HAP-1 (cell line): ENCODE measurements at places on chromosomes 13 and 19.

- no peak for DNase-seq
Measured at GRCh38 chr19:47523473-47523872, 8.6 kb upstream of the NAPA start.

- peak; percentile 70 for DNase-seq
Measured at GRCh38 chr13:39448834-39449233, 154.2 kb downstream of the LHFPL6 start.

DNA sequence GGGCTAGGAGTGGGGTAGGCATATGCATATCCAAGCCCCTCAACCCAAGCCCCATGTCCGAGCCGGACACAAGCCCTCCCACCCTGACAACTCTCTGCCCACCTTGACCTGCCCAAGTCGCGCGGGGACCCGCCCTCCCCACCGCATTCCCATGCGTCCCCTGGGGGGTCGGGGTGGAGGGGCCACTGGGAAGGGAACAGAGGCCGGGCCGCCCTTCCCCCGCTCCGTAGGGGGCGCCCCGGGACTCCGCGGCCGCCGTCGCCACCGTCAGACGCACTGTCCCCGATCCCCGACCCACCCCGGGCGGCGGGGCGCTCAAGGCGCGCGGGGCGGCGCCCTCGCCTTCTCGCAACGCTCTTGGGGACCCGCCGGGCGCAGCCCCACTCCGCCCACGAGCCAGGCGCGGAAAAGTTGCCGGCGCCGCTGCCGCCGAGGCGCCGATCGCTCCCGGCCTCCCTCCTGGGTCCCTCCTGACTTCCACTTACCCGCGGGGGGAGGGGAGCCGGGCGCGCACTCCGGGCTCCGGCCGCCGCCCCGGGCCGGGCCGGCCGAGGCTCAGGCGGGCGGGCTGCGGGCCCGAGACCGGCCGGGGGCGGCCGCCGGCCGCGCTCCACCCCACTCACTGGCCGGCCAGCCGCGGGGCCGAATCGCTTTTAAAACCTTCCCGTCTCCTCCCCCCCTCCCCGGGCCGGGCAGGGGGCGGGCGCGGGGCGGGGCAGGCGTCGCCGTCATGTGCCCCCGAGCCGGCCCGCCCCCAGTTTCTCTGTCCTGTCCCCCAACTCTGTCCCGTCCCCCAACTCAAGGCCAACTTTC is 34.4 kb upstream of the NANOS3 start:
- peak; percentile 49 for DNase-seq

- DNase-seq, result no peak
Measured at GRCh38 chr13:43773602-43774001, 13.2 kb downstream of the ENOX1 start.

GRCh38 chr13:25288966-25289365 is 1.7 kb upstream of the MTMR6 start:
- no peak for DNase-seq

DNA sequence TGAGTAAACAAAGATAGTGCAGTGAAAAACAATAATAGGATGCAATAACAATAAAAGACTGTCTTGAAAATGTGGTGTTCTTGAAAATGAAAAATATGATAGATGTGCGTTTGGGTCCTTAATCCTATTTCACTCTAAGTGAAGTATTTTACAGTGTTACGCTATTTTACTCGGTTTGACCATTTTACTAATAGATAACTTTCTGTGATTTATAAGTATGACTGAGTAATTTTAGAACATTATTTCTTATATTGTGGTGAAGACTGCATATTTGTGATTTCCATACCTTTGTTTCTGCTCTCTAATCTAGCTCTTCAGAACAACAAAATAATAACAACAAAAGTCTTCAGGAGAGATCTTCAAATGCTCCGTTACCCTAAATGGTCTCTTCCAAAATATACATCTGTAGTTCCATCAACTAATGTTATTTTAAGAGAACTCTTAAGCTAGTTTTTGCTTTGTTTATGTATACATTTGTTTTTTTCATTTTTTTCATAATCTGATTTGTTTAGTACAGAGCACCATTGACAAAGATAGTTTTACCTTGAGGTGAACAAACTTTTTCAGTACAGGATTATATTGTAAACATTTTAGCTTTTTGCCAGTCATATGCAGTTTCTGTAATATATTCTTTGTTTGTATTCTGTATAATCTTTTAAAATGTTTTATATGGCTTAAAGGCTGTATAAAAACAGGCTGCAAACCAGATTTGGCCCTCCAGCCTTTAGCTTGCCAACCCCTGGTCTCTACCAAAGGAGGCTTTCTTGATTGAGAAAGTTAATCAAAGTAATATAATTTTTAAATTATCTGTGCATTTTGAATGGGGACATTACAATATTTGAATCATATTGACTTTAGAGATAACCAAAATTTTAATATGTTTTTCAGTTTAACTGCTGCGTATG is 1572.7 kb upstream of the PRR20A start:
- no peak for DNase-seq

DNA sequence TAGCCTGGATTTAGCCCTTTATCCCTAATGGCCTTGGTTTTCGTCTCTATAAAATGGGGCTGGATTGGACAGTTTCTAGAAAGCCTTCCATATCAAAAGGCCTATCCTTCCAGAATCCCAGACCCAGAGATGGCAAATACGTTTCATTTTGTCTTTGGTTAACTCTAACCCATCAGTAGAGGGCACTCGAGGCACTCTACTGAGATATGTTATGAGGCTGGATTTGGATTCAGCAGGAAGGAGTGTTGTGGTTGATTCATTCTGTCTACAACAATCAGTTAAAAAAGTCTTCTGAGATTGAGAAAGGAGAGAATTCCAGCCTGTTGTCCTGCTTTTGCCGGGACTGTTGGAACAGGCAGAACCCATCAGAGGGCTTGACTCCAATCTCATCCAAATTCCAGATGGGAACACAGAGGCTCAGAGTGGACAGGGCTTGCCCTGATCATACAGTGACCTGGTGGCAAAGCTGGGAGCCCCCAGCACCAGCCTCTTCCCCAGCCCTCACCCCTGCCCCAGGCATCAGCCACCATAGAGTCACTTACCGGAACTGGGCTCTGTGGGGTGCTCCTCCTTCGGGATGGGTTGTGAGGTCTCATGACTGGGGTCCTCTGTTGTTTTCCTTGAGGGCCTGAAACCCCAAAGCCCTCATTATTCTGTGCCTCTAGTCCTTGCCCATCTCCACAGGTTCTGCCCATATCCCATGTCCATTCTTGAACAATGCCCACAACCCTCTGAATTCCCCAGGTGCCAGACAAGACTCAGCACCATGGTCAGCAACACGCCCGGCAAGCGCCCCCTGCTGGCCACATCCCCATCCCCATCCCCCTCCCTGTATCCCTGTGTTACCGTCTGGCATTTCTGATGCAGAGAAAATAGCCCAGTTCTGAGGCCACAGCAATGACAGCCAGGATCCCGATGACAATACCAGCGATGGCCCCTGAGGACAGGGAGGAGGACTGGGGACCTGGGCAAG is 12.3 kb upstream of the ZNF180 start:
- peak; percentile 83 for DNase-seq

GRCh38 chr13:94444826-94445225 is 34.7 kb downstream of the DCT start:
- DNase-seq, result no peak

DNA sequence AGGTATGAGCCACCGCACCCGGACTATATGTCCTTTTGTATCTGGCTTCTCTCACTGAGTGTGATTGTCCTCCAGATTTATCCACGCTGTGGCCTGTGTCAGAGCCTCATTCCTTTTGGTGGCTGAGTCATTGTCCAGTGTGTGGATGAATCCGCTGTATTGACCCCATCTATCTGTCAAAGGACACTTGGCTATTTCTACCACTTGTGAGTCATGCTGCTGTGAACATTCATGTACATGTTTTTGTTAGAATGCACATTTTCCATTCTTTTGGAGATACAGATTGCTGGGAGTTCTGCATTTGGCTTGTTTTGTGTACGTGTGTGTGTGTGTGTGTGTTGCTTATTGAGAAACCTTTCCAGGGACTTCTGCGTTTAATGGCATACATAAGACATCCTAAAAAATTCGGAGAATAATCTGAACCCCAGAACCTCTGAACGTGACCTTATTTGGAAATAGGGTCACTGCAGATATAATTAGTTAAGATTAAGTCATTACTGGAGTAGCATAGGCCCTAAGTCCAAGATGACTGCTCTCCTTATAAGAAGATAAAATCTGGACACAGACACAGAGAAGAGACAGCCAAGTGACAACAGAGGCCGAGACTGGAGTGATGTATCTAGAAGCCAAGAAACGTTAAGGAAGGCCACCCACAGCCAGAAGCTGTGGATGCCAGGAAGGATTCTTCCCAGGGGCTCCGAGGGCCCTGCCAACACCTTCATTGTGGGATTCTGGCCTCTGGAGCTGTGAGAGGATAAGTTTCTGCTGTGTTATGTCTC is 4.9 kb upstream of the GIPC3 start:
- DNase-seq, result no peak

- peak; percentile 8 for DNase-seq
Measured at GRCh38 chr13:41827507-41828213, 133.2 kb downstream of the VWA8 start.

- DNase-seq, result no peak
Measured at GRCh38 chr19:10514211-10515145, 2.8 kb downstream of the S1PR5 start.

GRCh38 chr13:102038787-102039186 is 363.1 kb downstream of the FGF14 start:
- no peak for DNase-seq

GRCh38 chr19:37572203-37572602 is 22.4 kb downstream of the ZNF571 start:
- no peak for DNase-seq

GRCh38 chr19:47028195-47028601 is 8.6 kb downstream of the NPAS1 start:
- no peak for DNase-seq

- DNase-seq, result no peak
Measured at GRCh38 chr13:37491661-37492060, 106.9 kb downstream of the POSTN start.

GRCh38 chr13:114313061-114313860 is 1.0 kb upstream of the CHAMP1 start:
- DNase-seq, result no peak

DNA sequence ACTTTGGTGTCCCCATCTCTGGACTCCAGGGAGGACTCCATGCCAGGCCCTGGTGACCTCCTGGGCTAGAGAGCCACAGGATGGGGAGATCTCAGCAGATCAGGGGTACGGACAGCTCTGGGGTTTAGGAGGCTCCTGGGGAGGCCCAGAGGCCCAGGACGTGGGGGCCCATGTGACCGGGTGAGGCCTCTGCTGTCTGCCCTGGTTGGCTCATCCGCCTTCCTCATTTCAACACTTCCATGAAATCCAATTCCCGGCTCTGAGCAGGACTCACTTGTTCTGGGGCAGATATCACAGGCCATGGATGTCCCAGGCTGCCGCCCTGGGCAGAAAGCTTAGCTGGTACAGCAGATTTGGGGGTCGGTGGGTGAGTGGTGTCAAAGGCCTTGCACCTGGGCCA is 1.1 kb upstream of the PRAM1 start:
- DNase-seq, result no peak

GRCh38 chr13:90618133-90618532 is 729.4 kb upstream of the MIR17HG start:
- no peak for DNase-seq

DNA sequence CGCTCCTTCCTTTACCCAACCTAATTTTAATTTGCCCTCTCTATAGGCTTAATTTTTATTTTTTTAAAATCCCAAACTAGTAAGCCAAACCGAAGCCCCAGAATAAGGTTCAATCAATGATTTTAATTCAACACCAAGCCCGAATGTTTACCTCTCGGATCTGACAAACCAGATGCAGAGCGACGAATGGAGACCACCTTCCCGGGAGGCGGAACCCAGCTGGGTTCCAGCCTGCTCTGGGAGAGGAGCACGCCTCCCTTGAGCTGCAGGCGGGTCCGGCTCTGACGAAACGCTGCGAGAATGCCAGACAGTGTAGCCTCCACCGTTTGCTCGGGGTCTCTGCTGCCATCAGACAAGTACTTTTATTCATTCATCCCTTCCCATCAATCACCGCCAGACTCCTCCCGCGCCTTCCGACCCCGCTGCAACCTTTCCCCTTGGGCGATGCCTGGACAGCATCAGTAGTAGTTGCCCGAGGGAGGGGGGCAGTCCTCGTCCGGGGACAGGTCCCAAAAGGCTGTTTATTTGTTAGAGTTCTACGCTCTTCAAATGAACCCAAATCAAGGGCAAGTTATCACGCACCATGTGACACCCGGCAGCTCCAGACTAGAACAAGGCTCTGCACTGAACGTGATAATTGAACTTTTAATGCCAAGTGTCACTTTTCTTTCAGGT is 752 bp upstream of the EDNRB start:
- DNase-seq, result no peak

GRCh38 chr13:84662491-84662890 is 780.2 kb upstream of the SLITRK1 start:
- DNase-seq, result no peak

- no peak for DNase-seq
Measured at GRCh38 chr13:113740286-113740556, 18.8 kb upstream of the TMEM255B start.
